ENCODE measurements at places on chromosomes 13 and 19.
A peak's percentile ranks its signal among the peaks of the same experiment; 100 is the strongest.

DNA sequence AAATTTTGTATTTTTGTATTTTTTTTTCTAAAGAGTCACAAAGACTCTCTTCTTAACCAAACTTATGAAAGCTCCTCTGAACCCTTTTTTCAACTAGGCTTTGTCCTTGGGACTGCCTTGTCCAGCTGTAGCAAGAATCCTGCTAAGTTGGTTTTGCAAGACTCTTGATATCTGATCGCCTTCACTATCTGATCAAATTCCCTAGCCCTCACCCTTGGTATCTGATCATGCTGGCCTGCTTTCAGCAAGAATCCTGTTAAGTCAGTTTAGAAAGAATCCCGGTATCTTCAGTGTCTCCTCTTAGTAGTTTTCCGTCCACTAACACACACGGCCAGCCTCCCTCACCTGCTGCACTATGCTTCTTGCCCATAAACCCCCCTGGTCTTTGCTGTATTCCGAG is 1.9 kb upstream of the SIGLEC5 start:
- DNase-seq: no peak

DNA sequence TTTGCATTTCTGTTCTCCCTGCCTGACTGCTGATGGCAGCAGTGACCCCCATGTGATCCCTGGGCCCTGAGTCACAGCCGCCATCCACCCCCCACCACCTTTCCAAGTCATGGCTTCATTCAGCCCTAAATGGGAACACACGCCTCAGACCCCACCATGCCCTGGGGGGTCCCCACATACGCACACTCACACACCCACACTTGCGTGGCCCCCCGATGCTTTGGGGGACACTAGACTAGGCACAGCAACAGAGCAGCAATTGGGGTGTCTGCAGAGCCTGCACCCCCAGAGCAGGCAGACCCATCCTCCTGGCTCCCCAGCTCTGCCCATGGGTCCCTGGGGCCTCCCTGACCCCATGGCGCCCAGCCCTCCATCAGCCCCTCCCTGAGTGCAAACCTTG is 5.5 kb upstream of the ISYNA1 start:
- no peak for DNase-seq

DNA sequence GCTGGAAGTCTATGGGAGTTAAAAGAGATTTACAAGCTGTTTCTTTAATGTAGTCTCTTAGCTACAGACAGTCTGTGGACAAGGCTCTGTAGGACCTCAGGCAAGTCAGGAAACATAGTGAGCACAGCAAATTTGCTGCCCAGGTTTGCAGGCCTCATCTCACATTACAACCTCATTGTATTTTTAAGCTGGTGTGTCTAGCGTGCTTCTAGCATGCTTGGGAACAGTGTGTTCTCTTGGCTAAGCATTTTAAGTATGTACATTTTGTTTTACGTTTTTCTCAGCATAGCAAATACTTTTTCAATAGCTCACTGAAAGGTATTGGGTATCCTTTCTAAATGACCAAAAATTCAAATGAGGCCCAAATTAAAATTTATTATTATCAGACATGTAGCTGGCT is 113.2 kb downstream of the STARD13 start:
- no peak for DNase-seq

GRCh38 chr13:34025746-34026145 is 207.8 kb downstream of the RFC3 start:
- no peak for DNase-seq

GRCh38 chr13:27921421-27921960 is 1.7 kb downstream of the PDX1 start:
- DNase-seq: no peak

- no peak for DNase-seq
These were observed 224.5 kb downstream of the DCLK1 start for GRCh38 chr13:35906636-35907035.

DNA sequence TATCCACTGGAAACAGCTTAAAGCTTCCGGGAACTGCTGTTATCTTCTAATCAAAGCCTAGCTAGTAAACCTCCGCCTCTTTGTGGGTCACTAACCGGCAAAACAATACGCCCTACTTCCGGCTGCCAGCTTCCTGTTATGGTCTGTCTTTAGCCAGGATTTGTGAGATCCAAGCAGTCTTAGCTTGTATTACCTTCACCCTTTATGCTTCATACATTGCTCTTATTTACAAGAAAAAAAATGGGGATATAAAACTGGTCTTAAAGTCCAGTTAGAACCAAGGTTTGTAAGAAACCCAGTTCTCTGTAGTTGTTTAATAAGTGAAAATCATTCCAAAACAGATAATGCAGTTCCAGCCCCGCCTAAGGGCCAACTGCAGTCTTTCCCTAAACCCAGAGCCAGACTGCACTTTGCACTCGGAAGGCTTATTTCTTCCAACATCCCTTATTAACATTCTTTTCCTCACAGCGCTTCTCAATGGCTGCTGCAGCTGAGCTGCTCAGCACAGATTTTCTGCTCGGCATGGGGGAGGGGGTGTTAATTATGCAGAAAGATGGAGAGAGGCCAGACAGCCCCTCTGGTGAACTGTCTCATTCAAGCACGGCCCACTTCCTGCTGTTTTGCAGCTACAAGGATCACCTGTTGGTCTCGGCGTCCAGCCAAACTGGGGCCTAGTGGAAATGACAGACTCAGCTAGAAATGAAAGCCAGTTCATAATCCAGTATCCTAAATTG is 368.4 kb downstream of the KLF12 start:
- no peak for DNase-seq

GRCh38 chr19:46931202-46931601 is 70.4 kb downstream of the ARHGAP35 start:
- DNase-seq: no peak

- DNase-seq: no peak
These were observed 18.3 kb downstream of the ZNF100 start for GRCh38 chr19:21749090-21749489.

GRCh38 chr13:31427151-31428100 is 227.7 kb downstream of the B3GLCT start:
- no peak for DNase-seq

- no peak for DNase-seq
These were observed 156.2 kb downstream of the PCCA start for GRCh38 chr13:100245104-100245503.

- peak; percentile 84 for DNase-seq
These were observed 7.3 kb downstream of the MRPL4 start for GRCh38 chr19:10259162-10259905.

DNA sequence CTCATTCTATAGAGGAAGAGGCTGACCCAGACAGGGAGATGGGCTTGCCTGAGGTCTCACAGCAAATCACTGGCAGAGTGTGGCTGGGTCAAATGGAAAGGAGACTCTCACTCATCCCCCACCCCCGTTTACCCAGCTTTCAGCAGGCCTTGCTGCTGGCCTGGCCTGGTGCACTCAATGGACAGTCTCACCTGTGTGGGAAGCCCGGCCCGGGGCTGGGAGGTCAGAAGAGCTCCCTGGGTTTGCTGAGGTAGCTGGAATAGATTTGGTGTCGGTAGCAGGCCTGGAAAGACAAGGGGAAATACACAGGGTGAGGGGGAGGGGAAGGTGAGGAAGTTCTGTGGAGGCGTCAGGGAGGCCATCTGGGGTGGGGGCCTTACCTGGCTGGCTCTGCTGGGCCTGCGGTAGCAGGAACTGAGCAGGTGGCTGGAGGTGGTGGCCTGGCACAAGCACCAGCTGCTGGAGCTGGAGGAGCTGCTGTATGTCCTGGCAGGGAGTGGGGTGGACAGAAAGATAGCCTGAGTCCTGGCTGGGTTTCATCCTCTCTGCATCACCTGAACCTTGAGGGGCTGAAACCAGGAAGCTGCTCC is 23.5 kb downstream of the ZNF574 start:
- DNase-seq: no peak

GRCh38 chr13:84528408-84529070 is 646.3 kb upstream of the SLITRK1 start:
- DNase-seq: no peak

GRCh38 chr13:107864543-107865317 is 350.6 kb downstream of the LIG4 start:
- peak; percentile 35 for DNase-seq

GRCh38 chr19:56367829-56368711 is 25.3 kb downstream of the ZNF582 start:
- peak; percentile 68 for DNase-seq

- DNase-seq: no peak
These were observed 42.7 kb downstream of the CAPN12 start for GRCh38 chr19:38701455-38702063.

Data from GM13976 (cell line).